ENCODE measurements at places on chromosomes 6 and 20. TPM values are rescaled to one million over a fixed set of nuclear protein-coding genes. Genes with fewer than 3 reads are reported as not detected.

The LY6G5B gene
- total RNA-seq: 1.8 TPM

The SOBP gene
- total RNA-seq: 21.2 TPM

The JAG1 gene
- 130 TPM for total RNA-seq

The F13A1 gene
- 90.6 TPM for total RNA-seq

The RRBP1 gene
- total RNA-seq: 66.1 TPM

The HLA-DRA gene
- 263 TPM for total RNA-seq

The ZNF165 gene
- total RNA-seq: not detected

- peak overlapping the region; percentile 76 for H3K4me3 ChIP-seq
- DNase-seq: no peak
- H3K27ac ChIP-seq: peak overlapping the region; percentile 95
- H3K27me3 ChIP-seq: no peaks in the 10 kb centered on the region
- no peaks in the 10 kb centered on the region for H3K4me1 ChIP-seq
Measured at GRCh38 chr6:95578106-95578410, 723 bp downstream of the MANEA start.

GRCh38 chr6:16635810-16636602 lies 125.3 kb downstream of the ATXN1 start:
- no peaks in the 10 kb centered on the region for H3K27me3 ChIP-seq
- no peak overlapping the region for H3K27ac ChIP-seq
- H3K4me3 ChIP-seq: no peak overlapping the region
- H3K36me3 ChIP-seq: no peaks in the 10 kb centered on the region
- no peak for DNase-seq
- H3K4me1 ChIP-seq: no peaks in the 10 kb centered on the region

DNA sequence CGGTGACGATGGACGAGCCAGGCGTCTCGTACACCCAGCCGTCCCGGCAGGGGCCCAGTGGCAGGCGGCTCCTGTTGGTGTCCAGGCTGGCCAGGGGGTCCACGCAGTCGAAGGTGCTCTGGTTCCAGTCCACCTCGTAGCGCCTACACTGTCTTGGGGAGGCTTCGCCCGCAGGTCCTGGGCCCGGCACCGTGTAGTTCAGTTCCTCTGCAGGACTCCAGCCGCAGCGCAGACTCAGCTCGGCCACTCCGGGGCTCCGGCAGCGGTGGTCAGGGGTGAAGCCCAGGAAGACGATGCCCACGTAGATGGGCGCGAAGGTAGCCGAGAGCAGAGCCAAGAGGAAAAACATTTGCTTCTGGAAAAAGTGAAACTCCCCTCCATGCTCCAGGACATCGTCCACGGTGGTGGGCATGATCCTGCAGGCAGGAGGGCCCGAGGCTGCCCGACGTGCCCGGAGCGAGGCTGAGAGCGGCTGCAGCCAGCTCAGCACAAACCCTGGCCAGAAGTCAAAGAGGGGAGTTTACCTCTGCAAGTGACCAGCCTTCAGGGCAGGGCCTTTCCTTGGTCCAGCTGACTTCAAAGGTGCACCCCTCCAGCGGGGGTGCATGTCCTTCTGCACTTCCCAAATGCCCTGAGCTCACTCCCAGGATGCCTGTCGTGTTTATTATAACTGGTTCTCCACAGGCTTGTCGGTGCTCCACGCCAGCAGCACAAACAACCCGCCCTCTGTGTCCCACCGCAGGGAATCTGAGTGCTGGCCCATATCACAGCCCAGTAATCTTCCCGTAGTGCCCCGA lies at the start of gene SLC22A2:
Gene SLC22A2, minus strand, starts transcription at position 476 of the 797 bp plus-strand sequence. Its CDS starts 64 bp downstream, at position 412.
- H3K4me3 ChIP-seq: no peak within 1 kb of the TSS
- no peak for DNase-seq
- no peaks in the 10 kb centered on the region for H3K27me3 ChIP-seq
- no peaks in the 10 kb centered on the region for H3K36me3 ChIP-seq

DNA sequence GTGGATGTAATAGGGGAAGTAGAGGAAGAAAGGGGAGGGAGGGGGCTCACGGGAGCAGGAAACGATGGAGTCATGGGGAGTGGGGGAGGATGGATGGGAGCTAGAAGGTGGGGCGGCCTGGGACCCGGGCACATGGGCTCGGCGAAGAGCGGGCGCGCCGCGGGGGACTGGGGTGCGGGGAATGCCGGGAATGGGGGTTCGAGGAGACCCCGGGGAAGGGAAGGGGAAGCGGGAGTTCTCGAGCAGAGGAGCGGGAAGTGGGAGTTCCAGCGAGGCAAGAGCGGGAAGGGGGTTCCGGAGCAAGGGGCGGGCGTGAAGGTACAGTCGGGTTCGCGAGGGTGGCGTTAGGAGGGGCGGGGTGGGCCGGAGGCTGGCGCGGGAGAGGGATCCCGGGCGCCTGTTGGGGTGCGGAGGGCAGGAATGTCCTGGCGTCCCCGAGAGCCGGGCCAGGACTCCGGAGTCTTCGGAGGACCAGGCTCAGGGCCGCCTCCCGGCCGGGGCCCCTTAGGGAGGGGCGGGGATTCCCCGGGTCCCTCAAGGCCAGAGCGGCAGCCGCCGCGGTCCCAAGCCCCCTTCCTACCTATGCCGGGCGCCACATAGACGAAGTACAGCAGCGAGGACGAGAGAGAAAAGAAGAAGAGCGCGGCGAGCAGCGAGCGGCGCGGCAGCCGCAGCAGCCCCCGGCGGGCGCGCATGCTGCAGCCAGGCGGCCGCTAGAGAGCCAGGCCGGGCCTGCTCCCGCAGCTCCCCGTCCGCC lies 504 bp downstream of the B4GALT5 start:
- no peaks in the 10 kb centered on the region for H3K4me1 ChIP-seq
- H3K36me3 ChIP-seq: no peaks in the 10 kb centered on the region
- peak overlapping the region; percentile 91 for H3K27ac ChIP-seq

- no peaks in the 10 kb centered on the region for H3K27me3 ChIP-seq
- no peak overlapping the region for H3K27ac ChIP-seq
- DNase-seq: no peak
Measured at GRCh38 chr6:13228264-13229204, 99.8 kb downstream of the TBC1D7 start.

- no peaks in the 10 kb centered on the region for H3K36me3 ChIP-seq
- no peaks in the 10 kb centered on the region for H3K27me3 ChIP-seq
- no peaks in the 10 kb centered on the region for H3K4me1 ChIP-seq
- no peak overlapping the region for H3K4me3 ChIP-seq
- DNase-seq: no peak
Measured at GRCh38 chr6:97468981-97469380, 186.0 kb upstream of the MMS22L start.

DNA sequence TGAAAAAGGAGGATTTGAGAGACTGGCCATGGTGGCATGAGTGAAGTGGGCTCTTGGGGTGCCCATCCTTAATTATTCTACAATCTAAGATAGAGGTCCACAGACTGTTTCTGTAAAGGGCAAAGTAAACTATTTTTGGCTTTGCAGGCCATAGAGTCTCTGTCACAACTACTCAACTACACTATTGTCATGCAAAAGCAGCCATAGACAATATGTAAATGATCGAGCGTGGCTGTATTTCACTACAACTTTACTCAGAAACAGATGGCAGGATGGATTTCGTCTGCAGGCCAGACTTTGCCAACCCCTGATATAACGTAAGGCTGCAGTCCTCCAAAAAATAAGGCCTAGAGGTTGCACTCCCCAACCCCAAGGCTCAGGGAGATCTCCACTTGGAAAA lies 58.2 kb upstream of the NAA20 start:
- no peaks in the 10 kb centered on the region for H3K4me1 ChIP-seq
- no peak for DNase-seq
- H3K36me3 ChIP-seq: no peaks in the 10 kb centered on the region
- no peak overlapping the region for H3K27ac ChIP-seq
- no peaks in the 10 kb centered on the region for H3K27me3 ChIP-seq

GRCh38 chr20:38987777-38988176 lies 25.6 kb downstream of the DHX35 start:
- H3K36me3 ChIP-seq: no peaks in the 10 kb centered on the region
- no peaks in the 10 kb centered on the region for H3K27me3 ChIP-seq
- DNase-seq: no peak
- H3K4me1 ChIP-seq: peaks cover 14% of the 10 kb centered on the region
- H3K4me3 ChIP-seq: no peak overlapping the region

DNA sequence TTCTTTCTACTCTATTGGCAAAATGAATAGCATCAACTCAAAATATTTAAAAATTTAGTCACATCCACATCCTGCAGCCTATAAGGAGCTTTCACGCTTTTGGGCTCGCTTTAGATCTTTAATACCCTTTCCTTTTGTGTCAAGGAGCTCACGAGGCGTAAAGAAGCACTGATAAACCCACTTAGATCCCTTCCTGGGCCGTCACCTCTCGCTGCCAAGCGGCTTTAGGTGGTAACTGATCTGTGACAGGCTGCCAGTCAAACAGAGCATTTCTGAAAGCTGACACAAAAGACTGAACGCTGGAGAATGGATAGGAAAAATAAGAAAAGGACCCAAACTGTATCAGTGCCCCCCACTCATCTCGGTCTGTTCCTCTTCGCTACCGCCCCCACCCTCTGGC lies 385.7 kb upstream of the MMS22L start:
- no peak for DNase-seq
- no peak overlapping the region for H3K27ac ChIP-seq

GRCh38 chr20:58485393-58485792 lies 29.8 kb downstream of the APCDD1L start:
- no peak for DNase-seq
- H3K4me3 ChIP-seq: no peak overlapping the region
- H3K36me3 ChIP-seq: no peaks in the 10 kb centered on the region
- no peaks in the 10 kb centered on the region for H3K4me1 ChIP-seq
- no peaks in the 10 kb centered on the region for H3K27me3 ChIP-seq
- H3K27ac ChIP-seq: no peak overlapping the region

DNA sequence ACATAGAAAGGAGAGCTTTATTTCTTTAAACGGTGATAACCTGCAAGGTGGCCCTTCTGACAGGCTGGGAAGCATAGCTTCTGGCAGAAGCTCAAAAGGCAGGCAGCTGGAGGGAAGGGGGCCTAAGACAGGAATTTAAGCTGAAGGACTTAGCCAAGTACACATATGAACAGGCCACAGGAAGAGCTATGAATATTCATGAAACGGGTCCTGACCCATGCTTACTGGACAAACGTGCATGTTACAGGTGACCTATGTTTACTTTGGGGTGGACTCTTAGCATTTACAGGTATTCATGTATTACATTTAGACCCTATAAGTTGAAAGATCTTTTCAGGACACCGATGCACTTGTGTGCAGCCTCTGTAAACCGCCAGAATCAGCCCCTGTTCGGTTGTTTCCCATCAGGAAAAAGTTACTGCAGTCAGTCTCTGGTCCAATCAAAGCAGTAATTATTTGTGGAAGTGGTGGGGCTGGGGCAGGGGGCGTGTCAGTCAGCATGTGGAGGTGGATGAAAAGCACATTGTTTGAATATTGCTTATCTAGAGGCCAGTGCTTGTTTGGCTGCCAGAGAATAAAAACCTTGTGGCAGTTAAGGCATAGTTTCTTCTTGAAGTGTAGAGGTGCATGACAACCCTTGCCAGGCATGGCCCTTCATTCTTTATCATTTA lies 2.9 kb upstream of the GZF1 start:
- H3K27me3 ChIP-seq: no peaks in the 10 kb centered on the region
- DNase-seq: no peak
- no peaks in the 10 kb centered on the region for H3K4me1 ChIP-seq
- no peak overlapping the region for H3K4me3 ChIP-seq
- peak overlapping the region; percentile 95 for H3K27ac ChIP-seq

All from uterus (tissue), 4 donors.